ENCODE measurements at places on chromosomes 7 and 10. TPM values are rescaled to one million over a fixed set of nuclear protein-coding genes. Genes with fewer than 3 reads are reported as not detected.

GRCh38 chr10:113435881-113436280 is 117.0 kb upstream of the HABP2 start:
- no peak for DNase-seq

GRCh38 chr10:3570855-3571266 is 214.1 kb downstream of the KLF6 start:
- no peak for DNase-seq

DNA sequence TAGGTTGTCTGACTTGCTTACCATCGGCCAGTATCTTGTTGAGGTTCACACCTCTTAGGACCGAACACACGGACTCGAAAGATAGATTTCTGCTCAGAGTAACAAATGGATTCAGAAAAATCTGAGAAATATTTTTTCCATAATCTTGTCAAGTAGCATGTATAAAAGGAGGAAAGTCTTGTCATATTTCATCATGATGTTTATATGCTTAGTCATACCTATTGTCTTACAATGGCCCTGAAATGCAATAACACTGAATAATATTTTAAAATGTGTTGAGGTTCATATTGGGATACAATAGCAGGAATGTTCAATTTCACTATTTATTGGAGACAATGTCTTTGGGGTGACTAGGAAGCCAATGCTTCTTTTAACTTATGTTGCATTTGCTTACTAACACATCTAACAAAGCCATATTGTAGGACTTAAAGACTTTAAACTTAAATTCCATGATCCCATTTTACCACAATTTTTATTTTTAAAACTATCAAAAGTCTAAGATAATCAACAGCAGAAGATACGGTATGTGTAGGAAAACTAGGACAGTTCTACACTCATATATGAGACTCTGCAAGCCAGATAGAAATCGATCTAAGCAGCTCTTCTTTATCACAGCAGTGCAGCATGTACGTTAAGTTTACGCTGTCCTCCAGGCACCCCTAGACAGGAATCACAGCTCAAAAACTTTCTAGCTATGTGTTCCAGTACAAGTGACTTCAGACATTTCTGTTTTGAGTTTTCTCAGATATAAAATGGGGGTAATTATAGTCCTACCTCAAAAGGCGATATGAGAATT is 135.7 kb upstream of the CAV2 start:
- DNase-seq, result peak; percentile 40

DNA sequence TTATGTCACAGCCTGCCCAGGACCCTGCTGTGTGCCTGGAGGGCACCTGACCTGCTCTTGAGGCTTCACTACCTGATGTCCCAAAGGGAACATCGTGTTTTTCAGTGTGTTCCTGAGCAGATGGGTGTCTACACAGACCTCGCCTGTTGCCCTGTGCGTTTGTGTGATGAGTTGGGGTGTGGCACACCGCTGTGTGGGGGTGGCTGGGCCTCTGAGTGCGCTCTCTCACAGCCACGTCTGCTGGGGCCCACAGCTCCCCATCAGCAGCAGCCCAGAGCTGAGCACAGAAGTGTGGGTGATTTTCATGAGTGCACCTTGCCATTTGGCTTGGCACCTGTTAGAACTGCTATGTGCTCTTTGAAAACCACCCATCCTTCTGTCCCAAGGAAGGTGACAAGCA is 121.5 kb downstream of the NKX6-2 start:
- DNase-seq, result no peak

Gene C7orf57
- polyA plus RNA-seq, result 0.17 TPM

DNA sequence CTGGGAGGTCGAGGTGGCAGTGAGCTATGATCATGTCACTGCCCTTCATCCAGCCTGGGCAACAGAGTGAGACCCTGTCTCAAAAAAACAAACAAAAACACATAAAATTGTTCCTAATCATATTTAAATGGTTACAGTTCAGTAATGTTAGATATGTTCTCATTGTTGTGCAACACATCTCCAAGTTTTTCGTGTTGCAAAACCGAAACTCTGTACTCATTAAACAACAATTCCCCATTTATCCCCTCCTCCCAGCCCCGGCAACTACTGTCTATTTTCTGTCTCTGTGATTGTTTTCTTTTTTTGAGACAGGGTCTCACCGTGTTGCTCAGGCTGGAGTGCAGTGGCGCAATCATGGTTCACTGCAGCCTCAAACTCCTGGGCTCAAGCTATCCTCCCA is 16.1 kb upstream of the PRXL2A start:
- DNase-seq, result no peak

DNA sequence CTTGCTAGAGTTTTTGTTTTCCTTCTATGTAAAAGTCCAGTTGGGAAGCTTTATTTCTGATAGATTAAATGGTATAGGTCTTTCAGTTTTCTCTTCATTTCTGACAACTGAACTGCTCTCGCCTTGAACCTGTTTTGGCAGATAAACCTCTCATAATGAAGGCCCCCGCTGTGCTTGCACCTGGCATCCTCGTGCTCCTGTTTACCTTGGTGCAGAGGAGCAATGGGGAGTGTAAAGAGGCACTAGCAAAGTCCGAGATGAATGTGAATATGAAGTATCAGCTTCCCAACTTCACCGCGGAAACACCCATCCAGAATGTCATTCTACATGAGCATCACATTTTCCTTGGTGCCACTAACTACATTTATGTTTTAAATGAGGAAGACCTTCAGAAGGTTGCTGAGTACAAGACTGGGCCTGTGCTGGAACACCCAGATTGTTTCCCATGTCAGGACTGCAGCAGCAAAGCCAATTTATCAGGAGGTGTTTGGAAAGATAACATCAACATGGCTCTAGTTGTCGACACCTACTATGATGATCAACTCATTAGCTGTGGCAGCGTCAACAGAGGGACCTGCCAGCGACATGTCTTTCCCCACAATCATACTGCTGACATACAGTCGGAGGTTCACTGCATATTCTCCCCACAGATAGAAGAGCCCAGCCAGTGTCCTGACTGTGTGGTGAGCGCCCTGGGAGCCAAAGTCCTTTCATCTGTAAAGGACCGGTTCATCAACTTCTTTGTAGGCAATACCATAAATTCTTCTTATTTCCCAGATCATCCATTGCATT is 27.1 kb downstream of the MET start:
- DNase-seq, result no peak

Gene DDC
- polyA plus RNA-seq, result not detected

GRCh38 chr7:27108390-27109127 is 6.1 kb upstream of the HOXA2 start:
- no peak for DNase-seq

GRCh38 chr7:67466109-67466508 is 469.5 kb downstream of the TYW1 start:
- DNase-seq, result no peak

- DNase-seq, result no peak
Measured at GRCh38 chr7:70406186-70406949, 725.6 kb upstream of the GALNT17 start.

- DNase-seq, result no peak
Measured at GRCh38 chr7:158405324-158405723, 182.3 kb downstream of the PTPRN2 start.

GRCh38 chr10:30500963-30501504 is 67.0 kb downstream of the MAP3K8 start:
- DNase-seq, result no peak

GRCh38 chr10:50576245-50576815 is 47.4 kb downstream of the SGMS1 start:
- no peak for DNase-seq

GRCh38 chr7:45404622-45405021 is 169.5 kb upstream of the ADCY1 start:
- DNase-seq, result no peak

Gene ASAH2
- 0.36 TPM for polyA plus RNA-seq

GRCh38 chr10:992467-992866 is 4.2 kb downstream of the GTPBP4 start:
- DNase-seq, result no peak

DNA sequence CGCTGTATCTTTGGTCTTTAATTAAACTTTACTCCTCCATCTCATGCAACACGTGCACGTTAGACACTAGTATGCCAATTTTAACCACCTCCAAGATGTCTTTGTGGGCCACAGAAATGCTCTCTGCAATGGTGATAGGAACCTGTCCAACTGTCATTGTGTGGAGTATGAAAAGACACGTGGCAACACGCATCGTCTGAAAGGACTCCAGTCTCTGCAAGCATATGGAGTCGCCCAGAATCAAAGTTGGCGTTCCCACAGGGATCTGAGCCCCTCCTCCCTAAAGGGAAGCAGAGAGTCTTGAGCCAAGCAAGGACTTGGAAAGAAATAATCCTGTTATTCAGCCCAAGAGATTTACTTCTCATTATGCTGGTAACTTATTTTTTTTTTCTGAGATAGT is 301.1 kb downstream of the CALN1 start:
- no peak for DNase-seq

Gene UNC5B
- polyA plus RNA-seq, result 0.28 TPM

DNA sequence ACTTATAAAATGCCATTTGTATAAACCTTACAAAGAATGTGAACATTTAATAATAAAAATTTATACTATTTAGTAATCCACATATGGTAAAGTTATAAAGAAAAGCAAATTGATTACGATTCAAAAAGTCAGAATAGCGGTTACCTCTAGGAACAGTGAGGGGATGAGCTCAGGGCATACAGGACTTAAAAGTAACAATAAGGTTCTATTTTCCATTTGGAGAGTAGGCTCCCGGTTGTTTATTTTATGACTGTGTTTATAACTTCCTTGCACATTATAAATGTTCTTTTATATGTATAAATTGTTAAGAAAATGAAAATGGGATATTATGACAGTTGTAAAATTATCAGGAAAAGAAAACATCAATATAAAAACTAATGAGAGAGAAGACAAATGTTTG is 135.7 kb downstream of the AVL9 start:
- no peak for DNase-seq

- no peak for DNase-seq
Measured at GRCh38 chr10:62268027-62268398, 631 bp downstream of the RTKN2 start.

Gene TAC1
- polyA plus RNA-seq, result not detected

- DNase-seq, result peak; percentile 19
Measured at GRCh38 chr10:77801474-77802161, 124.9 kb downstream of the DLG5 start.

GRCh38 chr7:117672453-117672852 is 192.6 kb downstream of the CFTR start:
- no peak for DNase-seq

DNA sequence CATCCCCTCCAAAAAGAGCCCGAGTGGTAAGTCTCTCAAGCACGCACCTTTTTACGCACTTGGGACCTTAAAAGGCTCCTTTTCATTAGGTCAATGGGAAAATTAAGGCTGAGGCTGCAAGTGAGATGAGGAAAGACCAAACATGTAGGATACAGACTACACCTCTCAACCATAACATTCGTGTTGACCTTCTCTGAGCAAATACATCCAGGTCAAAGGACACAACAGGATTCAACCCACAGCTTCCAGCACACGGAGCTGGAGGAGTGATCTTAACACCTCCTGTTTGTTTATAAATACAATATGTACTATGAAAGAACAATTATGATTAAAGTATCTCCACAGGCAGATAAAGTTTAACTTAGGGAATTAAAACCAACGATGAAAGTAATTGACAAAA is 9.7 kb downstream of the SFMBT2 start:
- no peak for DNase-seq

DNA sequence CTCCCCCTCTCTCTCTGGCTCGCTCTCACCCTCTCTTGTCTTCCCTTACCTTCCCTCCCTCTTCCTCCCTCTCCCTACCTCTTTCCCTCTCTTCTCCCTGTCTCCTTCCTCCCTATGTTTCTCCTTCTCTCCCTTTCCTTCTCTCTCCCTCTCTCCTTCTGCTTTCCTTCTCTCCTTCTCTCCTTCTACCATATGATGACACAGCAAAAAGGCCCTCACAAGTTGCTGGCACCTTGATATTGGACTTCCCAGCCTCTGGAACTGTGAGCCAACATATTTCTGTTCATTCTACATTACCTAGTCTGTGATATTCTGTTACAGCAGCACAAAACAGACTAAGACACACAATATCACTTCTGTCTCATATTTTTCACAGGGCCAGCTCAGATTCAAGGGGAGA is 135.0 kb downstream of the ADAM22 start:
- no peak for DNase-seq

Gene DYNC1I1
- 0.18 TPM for polyA plus RNA-seq

DNA sequence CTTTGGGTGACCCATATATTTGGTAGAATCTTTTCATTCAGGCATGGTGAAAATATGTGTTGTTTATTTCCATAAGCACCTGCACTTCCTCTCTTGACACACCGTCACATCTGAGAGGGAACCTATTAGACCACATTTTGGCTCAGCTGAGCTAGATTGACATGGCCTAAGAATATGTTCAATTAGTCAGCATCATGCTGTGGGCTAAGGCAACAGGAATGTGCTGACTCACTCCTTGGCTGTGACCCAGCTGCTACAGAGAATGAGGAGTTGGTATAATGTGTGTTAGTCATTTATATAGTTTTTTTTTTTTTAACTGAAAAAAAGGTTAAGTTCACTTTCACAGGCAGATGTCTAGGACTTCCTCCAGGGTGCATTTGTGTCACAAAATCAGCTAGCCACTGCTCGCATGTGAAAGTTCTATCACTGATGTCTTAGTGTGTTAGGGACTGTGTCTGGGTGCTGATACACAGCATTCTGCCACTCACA is 180.6 kb downstream of the SEMA3E start:
- DNase-seq, result peak; percentile 99

DNA sequence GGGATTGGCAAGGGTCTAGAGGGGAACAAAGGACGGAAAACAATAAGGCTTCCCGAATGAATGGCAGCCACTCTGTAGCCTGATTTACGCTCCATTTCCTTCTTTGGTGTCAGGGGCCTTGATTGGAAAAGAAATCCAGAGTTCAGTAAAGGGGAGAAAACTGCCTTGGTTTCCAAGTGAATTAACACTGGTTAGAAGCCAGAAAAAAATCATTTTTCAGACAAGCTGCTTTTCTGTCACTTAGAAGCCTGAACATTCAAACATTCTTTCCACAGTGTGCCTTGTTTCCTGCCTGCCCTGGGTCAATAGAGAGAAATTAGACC is 283 bp upstream of the TRDMT1 start:
- DNase-seq, result no peak

GRCh38 chr7:141238596-141239243 is 164.9 kb downstream of the TMEM178B start:
- no peak for DNase-seq

DNA sequence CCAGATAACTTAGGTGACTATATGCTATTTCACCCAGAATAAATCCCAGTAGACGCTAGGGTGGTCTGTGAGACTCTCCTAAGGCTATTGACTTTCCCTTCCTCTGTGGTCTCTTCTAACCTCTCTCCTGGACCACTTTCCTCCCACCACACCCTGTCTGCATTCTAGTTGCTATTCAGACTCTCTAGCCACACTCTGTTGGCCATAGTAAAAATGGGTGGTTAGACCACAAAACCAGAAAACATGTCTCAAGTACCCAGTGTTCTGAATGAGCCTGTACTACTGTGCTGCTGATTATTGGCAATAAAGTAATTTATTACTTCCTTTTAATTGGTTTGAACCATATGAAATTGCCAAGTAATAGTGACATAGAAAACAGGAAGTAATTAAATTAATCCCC is 240.8 kb downstream of the KIF20B start:
- DNase-seq, result no peak

GRCh38 chr10:132143162-132143561 is 43.6 kb upstream of the DPYSL4 start:
- DNase-seq, result no peak

- DNase-seq, result no peak
Measured at GRCh38 chr10:89659143-89660131, 14.4 kb upstream of the PANK1 start.

Gene VKORC1L1
- polyA plus RNA-seq, result 14.2 TPM

Measured in foreskin keratinocyte (primary cell).